Activated naive CD8-positive, alpha-beta T cell treated with anti-CD3 and anti-CD28 coated beads, Interleukin-2, amount 50 U/mL, for 16 hours (primary cell): ENCODE measurements at places on chromosomes 3 and 15.

DNA sequence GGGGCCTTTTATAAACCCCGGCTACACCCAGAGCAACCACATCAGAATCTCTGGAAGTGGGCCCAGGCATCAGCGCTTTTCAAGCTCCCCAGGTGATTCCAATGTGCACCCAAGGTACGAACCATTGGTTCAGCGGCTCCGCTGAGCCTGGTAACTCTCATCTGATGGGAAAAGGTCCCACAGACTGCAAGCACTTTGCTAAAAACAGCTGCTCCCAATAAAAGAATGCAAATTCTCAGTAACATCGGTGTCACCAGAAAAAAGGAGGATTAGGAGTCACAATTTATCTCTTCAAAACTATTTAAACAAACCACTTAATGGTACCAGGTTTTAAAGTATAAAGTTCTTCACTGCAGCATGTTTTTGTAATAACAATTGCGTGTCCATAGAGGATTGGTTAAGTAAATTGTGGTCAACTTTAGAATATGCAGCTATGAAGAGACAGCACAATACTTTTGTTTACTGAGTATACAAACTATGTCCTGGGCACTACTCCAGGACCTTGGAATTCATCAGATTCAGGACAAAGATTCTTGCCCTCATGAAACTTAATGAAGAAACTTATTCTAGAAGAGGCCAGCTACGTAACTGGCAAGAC lies 660.7 kb upstream of the ADAMTS9 start:
- no peak for DNase-seq

DNA sequence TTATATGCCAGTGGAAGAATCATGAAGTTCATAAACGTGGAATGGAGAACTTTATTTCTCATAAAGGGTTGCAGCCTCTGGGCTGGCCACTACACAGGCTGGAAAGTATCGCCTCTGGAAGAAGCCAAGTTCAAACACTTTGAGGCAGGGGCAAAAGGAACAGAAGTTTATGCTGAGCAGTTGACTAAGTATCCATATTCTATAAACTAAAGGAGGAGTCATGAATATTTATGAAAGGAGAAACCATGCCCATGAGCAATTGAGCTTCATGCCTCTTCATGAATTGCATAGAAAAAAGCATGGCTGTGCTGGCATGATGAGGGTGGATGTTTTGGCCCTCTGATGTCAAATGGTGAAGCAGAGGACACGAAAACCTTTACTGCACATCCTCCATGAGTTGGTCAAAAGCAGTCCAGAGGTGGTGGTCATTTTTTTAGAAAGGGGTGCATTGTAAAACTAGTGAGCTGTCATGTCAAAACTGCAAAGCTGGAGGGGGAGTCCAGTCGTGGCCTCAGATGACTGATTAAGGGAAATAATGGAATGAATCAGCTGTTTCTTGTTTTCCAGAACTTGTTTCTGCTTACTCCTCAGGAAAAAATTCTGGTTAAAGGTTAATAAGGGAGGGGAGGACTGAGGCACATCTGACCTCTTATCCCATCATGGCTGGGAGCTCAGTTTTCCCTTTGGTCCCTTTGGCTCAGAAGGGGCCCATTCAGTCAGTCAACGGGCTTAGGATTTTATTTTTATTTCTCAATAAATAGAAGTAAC lies 276.7 kb downstream of the CHL1 start:
- DNase-seq, result no peak

- DNase-seq, result no peak
These were observed 210.6 kb downstream of the ARPP21 start for GRCh38 chr3:35849963-35850362.

DNA sequence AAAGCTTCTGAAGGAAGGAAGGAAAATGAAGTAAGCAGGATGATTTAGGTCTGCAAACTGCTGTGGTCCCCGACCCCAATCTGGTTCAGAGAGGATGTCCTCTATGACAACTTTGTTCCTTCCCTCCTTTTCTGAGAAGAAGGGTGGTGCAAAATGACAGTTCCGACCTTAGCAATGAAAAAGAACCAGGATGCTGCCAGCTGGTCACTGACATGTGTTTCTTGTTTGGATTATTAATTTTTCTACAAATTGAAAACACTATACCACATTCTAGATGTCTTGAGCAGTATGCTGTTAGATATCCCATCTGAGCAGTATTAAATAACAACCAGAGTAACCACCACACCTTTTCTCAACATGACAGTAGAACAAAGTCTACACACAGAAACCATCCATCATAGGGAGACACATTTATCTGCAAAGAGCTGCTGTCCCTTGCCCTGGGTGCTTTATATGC lies 27.5 kb downstream of the CDCP1 start:
- no peak for DNase-seq
